ENCODE measurements at places on chromosomes 7 and 10. TPM values are rescaled to one million over a fixed set of nuclear protein-coding genes. Genes with fewer than 3 reads are reported as not detected.

The ZP3 gene
- 8.2 TPM for total RNA-seq

The TNS3 gene
- 45.9 TPM for total RNA-seq

The FKBP6 gene
- not detected for total RNA-seq

The AGAP9 gene
- 13.8 TPM for total RNA-seq

The LRRTM3 gene
- total RNA-seq: 48.0 TPM

The BMPER gene
- total RNA-seq: 16.4 TPM

The SLC39A12 gene
- total RNA-seq: 27.0 TPM

The PLPP4 gene
- total RNA-seq: 5.9 TPM

All from dorsolateral prefrontal cortex (tissue), 122 donors.